ENCODE measurements at places on chromosomes 5 and 9.

- no peak for DNase-seq
Observed at GRCh38 chr9:85527331-85528020, 214.3 kb downstream of the AGTPBP1 start.

GRCh38 chr5:73441378-73441777 lies 7.2 kb downstream of the FOXD1 start:
- DNase-seq = no peak

GRCh38 chr5:110644357-110644756 lies 82.1 kb downstream of the TMEM232 start:
- DNase-seq = no peak

DNA sequence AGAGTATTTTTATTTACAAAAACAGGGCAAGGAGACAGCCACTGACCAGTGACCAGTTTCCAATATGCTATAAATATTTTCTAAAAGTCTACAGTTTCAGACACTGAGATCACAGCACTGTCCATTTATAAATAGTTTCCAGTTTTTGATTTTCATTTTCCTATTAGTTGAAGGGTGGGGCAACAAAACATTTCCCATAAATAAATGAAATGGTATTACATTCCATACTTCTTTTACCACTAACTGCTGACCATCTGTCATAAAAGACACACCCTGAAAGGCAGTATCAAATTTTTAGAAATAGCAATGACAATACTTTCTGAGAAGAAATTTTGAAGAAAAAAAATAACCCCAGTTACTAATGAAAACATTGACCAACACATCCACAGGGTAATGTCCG lies 126.7 kb downstream of the ARSB start:
- DNase-seq = no peak

DNA sequence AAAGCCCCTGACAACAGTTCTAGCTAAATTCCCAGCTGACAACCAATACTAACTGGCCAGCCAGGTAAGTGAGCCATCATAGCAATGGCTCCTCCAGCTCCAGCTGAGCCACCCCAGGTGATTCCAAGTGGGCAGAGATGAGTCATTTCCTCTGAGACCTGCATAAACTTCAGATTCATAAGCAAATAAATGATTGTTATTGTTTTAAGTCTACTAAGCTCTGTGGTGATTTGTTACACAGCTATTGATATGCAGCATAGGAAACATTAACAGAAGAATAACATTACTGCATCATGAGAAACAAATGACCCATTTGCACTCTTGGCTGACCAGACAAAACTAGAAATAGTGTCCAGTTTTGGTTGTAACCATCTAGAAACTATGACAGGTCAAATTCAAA lies 60.3 kb downstream of the TTC39B start:
- peak; percentile 29 for DNase-seq

- DNase-seq = no peak
Observed at GRCh38 chr9:87528969-87529368, 31.3 kb downstream of the DAPK1 start.

DNA sequence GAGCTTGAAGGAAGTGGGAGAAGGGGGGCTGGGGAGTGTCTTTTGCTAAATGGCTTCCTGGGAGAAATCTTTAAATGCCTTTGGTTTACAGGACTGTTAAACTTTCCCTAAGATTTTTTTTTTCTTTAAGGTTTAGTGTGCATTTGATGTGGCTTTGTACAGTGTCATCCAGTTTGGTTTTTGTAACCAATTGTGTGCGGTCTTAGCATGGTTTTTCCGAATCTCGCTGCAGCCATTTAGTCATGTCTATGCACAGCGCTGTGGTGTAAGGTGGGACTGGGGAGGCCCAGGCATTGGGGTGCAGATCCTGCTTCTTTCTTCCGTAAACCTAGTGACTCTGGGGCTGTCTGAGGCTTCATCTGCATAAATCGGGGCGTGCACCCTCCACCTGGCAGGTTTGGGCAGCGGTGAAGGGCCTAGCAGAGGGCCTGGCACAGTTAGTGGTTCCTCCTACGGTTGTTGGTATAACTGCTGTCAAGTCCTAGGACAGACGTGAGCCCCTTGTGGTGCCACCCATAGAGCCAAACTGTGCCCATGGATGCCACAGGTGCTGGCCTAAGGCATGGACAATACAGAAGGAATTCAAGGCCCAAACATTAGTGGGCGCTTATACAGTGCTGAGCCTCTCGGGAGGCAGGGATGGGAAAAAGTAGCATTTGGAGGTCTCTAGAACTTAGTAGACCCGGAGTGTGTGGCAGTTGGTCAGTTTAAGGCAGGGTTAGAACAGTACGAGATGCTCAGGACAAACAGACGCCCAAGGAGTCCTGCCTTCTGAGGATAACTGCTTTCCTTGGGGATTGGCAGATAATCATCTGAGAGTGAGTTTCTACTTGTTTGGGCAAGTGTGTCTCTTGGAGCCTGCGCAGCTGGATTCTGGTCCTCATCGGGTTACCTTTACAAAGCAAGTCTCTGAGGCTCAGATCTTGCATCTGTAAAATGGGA lies 1.5 kb downstream of the PRRC2B start:
- DNase-seq = no peak

- DNase-seq = no peak
Observed at GRCh38 chr5:31029925-31030324, 163.6 kb upstream of the CDH6 start.

DNA sequence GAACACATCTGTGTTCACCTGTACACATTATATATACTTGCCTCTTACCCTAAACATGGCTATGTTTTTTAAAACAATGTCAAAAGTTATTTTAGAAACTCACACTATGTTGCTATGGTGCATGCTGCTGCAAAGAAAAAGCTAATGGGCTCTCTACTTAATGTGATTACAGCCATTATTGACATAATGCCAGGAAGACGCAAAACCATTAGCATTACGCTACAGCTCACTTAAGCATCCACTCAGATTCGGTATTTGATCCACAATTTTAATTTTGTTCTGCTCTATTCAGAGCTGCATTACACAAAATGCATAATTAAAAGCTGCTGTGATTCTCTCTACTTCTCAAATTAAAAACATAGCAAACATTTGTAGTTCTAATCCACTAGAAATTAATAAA lies 395.2 kb downstream of the BNC2 start:
- DNase-seq = no peak

- no peak for DNase-seq
Observed at GRCh38 chr5:96595300-96596090, 66.7 kb upstream of the CAST start.

- no peak for DNase-seq
Observed at GRCh38 chr9:133351908-133352634, 4.1 kb downstream of the RPL7A start.

DNA sequence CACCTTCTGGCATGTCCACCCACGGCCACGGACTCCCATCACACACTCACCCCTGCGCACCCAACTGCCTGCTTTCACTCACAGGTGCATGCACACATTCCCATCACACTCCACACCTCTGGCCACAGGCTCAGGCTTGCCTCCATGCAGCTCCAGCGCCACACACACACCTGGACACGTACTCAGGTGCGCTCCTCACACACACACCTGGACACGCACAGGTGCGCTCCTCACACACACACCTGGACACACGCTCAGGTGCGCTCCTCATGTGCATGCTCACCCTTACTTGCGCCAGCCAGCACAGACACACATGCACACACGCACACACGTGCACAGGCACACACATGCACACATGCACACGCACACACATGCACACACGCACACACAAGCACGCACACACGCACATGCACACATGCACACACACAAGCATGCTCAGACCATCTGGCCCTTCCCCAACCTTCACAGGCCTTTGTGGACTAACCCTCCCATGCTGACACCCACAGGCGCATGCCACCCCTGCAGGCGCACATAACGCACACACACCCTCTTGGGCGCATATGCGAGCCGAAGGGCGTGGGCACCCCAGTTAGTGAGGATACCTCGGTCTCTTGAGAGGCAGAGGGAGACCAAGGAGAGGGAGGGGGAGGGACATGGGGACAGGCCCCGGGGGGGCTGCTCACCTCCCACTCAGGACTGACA lies 8.3 kb downstream of the GRIN1 start:
- no peak for DNase-seq

DNA sequence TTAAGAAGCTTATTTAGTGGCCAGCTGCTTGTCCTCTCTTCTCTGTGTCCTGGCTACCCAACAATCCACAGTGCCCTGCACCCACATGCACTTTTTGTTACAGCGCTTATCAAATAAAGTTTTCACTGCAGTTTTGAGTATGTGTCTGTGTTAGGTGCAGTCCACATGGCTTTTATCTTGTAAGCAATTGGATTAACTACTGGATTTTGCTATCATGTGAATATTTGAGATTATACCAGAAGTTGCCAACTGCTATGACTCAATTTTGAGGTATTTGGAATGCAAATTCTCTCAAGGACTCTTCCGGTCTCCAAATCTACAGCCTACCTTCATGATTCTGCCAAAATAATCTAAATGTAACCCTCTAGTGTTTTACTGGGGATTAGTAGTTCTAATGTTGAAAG lies 690.2 kb downstream of the NR2F1-AS1 start:
- DNase-seq = no peak

DNA sequence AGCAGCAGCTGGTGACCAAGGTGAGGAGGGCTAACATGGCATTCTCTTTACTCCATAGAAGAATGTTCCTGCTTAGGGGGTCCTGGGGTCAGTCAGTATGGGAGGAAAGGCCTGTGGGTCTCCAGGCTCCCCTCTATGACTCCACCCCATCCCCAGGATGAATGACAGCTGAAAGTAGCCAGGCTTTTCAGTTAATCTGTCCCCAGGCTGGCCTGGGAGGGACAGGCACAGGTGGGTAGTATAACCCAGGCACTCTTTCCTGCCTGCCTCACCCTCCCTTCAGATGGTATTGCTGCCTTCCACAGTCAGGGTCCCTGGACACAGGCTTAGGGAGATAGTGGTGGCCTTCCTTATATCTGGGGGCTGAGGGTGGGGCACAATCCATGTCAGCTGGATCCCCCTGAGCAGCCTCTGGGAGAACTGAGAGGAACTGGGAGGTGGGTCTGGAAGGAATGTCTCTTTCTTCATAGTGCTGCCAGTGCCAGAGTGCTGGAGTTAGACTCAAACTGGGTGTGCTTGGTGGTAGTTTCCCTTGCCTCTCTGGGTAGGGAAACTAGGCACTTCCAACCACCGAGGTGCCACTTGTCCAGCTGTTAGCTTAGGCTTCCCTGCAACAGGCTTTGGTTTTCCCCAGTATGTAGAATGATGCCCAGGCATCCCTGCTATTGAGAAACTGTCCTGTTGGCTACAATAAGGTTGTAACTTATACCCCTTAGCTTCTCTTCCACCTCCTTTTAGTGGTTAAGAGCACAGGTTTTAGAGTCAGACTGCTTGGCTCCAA lies 27.8 kb downstream of the LARP1 start:
- DNase-seq = no peak

DNA sequence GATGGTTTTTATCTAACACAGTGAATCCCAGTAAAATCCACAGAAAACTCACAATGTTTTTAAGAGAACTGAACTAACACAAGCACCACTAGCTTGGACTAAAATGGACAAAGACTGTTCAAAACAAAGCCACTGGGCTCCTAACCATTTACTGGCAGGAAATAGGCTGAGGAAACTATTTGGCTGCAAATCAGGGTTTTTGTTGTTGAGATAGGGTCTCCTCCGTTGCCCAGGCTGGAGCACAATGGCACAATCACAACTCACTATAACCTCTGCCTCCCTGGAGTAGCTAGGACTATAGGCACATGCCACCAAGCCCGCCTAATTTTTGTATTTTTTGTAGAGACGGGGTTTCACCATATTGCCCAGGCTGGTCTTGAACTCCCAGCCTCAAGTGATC lies 99.7 kb downstream of the THBS4 start:
- no peak for DNase-seq

DNA sequence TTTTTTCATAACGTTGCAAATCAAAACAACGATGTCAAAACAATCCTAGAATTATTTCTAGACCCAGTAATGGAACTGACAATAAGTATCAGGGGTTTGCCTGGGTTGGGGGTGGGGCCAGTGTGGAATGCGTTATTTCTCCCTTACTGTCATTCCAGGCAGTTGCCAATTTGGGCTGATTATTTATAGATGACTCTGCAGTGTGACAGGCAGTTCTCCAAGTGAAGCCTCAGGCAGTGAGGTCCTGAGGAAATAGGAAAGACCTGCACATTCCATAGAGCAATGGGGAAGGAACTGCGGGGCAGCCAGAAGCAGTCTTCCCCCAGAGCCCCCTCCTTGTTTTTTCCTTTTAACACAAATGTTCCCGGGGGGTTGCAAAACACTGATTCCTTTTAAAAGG lies 179.0 kb downstream of the YTHDC2 start:
- DNase-seq = no peak

DNA sequence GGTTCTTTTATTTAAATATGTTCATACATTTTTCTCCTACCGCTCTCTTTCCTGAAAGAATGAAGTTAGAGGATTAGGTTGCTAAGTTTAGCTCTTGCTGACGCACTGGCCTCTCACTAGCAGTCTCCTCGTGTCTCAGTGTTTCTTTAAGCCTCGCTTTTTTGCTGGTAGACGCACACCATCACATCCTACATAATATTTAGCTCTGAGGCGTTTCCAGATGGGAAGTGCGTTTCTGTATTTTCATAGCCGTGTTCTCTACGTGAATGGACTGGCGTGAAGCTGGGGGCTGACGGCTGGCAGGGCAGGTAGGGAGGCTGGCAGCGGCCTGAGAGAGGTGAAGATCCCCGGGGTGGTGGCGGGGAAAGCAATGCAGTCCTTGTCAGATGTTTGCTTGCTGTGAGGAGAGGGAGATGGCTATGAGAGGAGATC lies 79.2 kb upstream of the SPRY4 start:
- DNase-seq = no peak

DNA sequence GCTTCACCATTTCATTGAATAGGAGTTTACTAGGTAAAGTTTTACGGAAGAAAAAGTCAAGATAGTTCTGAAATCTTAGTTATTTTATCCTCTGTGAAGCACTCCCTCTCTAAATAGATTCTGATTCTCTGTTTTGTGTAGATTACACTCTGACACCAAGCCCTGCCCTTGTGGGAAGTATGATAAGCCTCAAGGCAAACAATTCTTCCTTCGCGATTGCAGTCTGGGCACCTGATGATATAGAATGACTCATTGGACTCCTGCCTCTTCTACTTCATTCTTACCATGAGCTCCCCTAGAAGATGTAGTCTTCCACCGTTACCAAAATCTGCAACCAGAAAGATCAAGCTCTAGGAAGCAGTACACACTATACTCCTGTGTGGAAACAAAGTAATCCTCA lies 626.9 kb upstream of the PTGER4 start:
- DNase-seq = no peak

DNA sequence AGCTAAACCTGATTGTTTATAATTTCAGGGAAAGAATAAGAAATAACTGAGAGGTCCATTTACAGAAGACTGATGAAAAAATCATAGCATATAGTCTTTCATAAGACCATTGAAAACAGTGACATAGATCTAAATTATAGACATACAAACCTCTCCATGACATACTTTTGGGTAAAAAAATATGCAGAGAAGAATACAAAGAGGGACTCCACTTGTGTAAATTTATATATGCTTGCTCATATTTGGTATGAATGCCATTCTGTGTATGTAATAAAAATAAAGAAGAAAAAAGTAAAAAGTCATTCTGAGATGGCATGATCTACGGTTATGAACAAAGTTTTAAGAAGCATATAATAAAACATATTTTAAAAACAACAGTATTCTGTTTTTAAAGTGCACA lies 310.7 kb downstream of the ASTN2 start:
- no peak for DNase-seq

All from stromal cell of bone marrow (primary cell).